GM23338 (cell line): ENCODE measurements at places on chromosomes 2 and 18.

DNA sequence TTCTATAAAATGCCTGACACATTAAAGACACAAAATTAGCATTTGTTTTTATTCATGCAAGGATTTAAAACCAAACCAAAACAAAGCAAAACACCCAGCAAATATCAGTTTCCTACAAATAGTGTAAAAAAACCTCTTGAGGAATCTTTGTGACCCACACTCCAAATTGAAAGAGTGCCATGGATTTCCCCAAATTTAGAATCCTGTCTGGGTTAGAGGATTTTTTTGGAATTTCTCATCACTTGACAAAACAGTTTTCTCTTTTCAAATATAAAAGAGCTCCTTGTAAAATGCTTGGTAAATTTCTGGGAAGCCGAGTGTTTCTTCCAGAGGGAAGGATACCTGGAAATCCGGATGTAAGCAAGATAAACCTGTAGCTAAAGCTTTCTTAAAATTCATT lies 1.7 kb upstream of the FN1 start:
- H3K27me3 ChIP-seq: no peaks in the 10 kb centered on the region
- H3K4me1 ChIP-seq: peaks cover 18% of the 10 kb centered on the region
- H3K4me3 ChIP-seq: peak overlapping the region; percentile 84
- H3K36me3 ChIP-seq: peaks cover 2% of the 10 kb centered on the region; the same call in 1 of the 2 replicates
- no peak overlapping the region for H3K27ac ChIP-seq

GRCh38 chr2:171411214-171411613 lies 22.6 kb downstream of the METTL8 start:
- no peaks in the 10 kb centered on the region for H3K36me3 ChIP-seq
- peaks cover 47% of the 10 kb centered on the region for H3K4me1 ChIP-seq
- no peak overlapping the region for H3K4me3 ChIP-seq
- no peak for DNase-seq

DNA sequence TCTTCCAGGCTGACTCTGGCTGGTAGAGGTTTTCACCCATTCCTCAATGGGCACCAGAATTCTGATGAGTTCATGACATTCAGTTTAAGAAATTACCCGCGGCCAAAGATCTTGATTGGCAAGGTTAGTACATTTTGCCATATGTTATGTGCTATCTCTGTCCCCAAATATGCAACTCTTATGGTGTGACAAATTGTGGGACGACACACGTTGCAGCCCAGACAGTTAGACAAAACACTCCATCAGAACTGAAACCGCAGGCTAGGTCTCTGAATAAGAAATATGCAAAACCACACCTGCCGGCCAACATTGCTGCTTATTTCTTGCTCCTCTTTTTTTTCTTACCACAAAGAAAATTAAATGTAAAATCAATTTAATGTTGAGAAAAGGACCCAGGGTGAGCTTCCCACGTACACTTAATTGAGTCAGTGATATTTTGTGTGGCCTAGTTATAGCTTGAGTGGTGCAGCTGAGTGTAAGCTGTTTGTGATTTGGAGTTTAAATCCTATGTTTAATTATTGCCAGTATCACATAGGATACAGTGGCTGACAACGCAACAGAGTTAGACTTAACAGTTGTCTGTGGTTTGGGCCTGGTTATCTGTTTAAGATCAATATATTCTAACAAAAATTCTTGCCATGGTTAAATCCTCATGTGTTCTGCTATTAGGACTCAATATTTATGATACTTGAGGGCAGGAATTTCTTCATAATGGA lies 35.7 kb upstream of the LTBP1 start:
- no peaks in the 10 kb centered on the region for H3K27me3 ChIP-seq
- no peaks in the 10 kb centered on the region for H3K36me3 ChIP-seq
- no peak overlapping the region for H3K27ac ChIP-seq

DNA sequence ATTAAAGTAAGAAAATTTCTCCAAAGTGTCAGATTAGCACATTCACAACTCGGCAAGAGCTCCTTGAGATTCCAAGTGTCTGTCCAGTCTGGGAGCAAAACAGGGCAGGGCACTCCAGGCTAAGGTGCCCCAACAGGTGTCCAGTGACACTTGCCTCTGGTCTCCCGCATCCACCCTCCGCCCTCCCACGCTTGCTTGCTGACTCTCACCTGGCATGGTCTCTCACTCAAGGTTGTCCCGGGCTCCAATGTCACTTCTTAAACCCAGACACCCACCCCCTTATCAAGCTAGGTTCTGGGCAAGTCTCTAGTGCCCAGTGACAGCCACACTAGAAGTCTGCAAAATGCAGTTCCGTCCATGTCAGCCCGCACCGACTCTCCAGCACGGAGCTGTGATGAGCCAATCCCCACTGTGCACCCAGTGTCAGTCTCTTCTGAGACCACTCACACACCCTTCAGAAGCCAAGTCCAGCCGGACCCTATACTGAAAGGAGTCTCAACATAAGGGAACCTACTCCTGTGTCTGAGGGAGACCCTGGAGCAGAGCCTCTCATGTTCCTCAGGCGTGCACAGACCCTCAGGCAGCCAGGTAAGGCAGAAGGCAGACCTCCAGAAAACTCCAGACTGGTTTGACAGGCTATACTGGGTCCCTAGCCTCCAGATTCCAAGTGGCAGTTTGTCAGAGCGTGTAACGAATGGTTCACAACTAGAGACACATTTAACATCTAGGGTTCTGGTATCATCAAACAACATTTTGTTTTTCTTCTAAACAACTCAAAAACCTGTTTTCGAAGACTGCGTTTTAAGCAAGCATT lies 45.6 kb downstream of the HDLBP start:
- H3K27ac ChIP-seq: no peak overlapping the region
- H3K4me1 ChIP-seq: peaks cover 16% of the 10 kb centered on the region
- H3K4me3 ChIP-seq: no peak overlapping the region
- no peak for DNase-seq
- H3K36me3 ChIP-seq: peaks cover 7% of the 10 kb centered on the region; the same call in 1 of the 2 replicates

GRCh38 chr18:56945171-56946083 lies 201.5 kb upstream of the BOD1L2 start:
- H3K27me3 ChIP-seq: no peaks in the 10 kb centered on the region
- no peak for DNase-seq
- no peak overlapping the region for H3K27ac ChIP-seq
- no peak overlapping the region for H3K4me3 ChIP-seq
- H3K4me1 ChIP-seq: no peaks in the 10 kb centered on the region

GRCh38 chr2:109218087-109218791 lies 89.2 kb downstream of the SH3RF3 start:
- H3K36me3 ChIP-seq: no peaks in the 10 kb centered on the region
- H3K4me1 ChIP-seq: no peaks in the 10 kb centered on the region
- H3K27ac ChIP-seq: no peak overlapping the region
- no peaks in the 10 kb centered on the region for H3K27me3 ChIP-seq

- H3K4me3 ChIP-seq: no peak overlapping the region
- H3K27me3 ChIP-seq: no peaks in the 10 kb centered on the region
- H3K4me1 ChIP-seq: no peaks in the 10 kb centered on the region
- no peak overlapping the region for H3K27ac ChIP-seq
Observed at GRCh38 chr2:4190548-4190947, 487.2 kb downstream of the DCDC2C start.

DNA sequence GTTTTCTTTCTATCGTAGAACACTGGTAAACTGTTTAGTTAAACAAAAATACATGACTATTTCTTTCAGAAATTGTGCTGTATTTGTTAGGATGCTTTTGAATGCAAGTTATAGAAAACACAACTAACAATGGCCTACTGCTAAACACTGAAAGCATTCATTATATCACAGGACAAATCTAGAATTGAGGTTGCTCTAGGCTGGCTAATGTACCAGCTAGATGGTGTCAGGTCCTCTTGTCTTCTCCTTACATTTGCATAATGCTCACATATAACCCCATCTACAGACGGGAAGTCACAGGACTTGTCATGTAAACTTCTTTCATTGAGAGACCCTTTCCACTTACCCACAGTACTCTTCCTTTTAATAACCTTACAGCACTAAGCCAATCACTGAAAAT lies 586.8 kb downstream of the DSC3 start:
- H3K27me3 ChIP-seq: no peaks in the 10 kb centered on the region
- H3K4me1 ChIP-seq: no peaks in the 10 kb centered on the region
- H3K36me3 ChIP-seq: no peaks in the 10 kb centered on the region
- no peak for DNase-seq

DNA sequence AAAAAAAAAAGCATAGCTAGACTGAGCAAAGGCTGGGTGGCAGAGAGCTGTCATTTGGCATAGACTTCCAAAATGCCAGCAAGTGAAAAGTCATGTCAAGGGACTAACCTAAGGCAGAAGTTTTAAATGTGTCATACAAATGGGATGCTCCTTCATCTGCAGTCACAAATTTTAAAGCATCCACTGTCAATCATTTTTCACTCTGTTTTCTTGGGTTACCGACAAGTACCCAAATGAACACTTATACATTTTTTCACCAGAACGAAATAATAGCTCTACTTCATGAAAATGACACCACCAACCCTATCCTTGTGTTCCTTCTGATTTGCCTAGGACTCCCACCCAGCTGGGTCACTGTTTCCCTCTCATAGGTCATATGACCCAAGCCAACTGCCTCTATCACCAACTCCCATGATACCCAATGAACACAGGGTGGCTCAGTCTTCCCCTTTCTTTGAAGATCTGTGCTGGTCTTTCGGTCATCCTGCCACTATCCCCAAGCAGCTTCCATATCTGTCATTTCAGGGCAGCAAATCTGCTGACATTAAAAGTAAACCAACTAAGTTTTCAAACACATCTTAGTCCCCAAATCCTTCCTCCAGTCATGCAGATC lies 21.5 kb downstream of the KLF7 start:
- peak overlapping the region; percentile 79; the same call in 1 of the 2 replicates for H3K27ac ChIP-seq
- DNase-seq: no peak
- peak overlapping the region; percentile 33; the same call in 1 of the 2 replicates for H3K4me3 ChIP-seq
- H3K27me3 ChIP-seq: no peaks in the 10 kb centered on the region

- no peaks in the 10 kb centered on the region for H3K36me3 ChIP-seq
- no peaks in the 10 kb centered on the region for H3K4me1 ChIP-seq
- no peak overlapping the region for H3K27ac ChIP-seq
- H3K27me3 ChIP-seq: no peaks in the 10 kb centered on the region
Observed at GRCh38 chr2:183951630-183952029, 646.7 kb upstream of the ZNF804A start.

- H3K4me1 ChIP-seq: no peaks in the 10 kb centered on the region
- no peaks in the 10 kb centered on the region for H3K36me3 ChIP-seq
- H3K27me3 ChIP-seq: no peaks in the 10 kb centered on the region
Observed at GRCh38 chr2:186911551-186912085, 62.6 kb upstream of the ZSWIM2 start.

DNA sequence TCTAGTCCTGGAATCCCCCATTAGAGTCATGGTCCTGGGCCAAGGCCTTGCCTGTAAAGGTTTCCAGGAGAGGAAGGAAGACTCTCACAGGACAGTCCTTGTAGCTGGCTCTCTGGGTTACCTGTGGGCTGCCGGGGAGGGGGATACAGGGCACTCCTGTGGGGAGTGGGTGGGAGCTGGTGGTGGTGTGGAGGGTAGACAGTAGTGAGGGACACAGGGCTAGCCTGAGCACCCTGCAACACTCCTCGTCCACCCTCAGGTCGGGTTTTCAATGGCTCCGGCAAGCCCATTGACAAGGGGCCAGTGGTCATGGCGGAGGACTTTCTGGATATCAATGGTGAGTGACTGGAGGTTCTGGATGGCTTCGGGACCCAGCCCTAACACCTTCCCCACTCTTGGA lies 19.7 kb upstream of the ANKRD53 start:
- no peaks in the 10 kb centered on the region for H3K36me3 ChIP-seq
- no peak overlapping the region for H3K4me3 ChIP-seq
- H3K27ac ChIP-seq: no peak overlapping the region
- H3K4me1 ChIP-seq: no peaks in the 10 kb centered on the region

- H3K27me3 ChIP-seq: peaks cover 20% of the 10 kb centered on the region
- no peak within 1 kb of the TSS for H3K27ac ChIP-seq
- no peaks in the 10 kb centered on the region for H3K36me3 ChIP-seq
- H3K4me1 ChIP-seq: peaks cover 46% of the 10 kb centered on the region
Observed at GRCh38 chr2:42493468-42494354, at the start of gene KCNG3. Gene KCNG3, minus strand, starts transcription at chr2:42493982. Its CDS starts 481 bp downstream, at chr2:42493501.

DNA sequence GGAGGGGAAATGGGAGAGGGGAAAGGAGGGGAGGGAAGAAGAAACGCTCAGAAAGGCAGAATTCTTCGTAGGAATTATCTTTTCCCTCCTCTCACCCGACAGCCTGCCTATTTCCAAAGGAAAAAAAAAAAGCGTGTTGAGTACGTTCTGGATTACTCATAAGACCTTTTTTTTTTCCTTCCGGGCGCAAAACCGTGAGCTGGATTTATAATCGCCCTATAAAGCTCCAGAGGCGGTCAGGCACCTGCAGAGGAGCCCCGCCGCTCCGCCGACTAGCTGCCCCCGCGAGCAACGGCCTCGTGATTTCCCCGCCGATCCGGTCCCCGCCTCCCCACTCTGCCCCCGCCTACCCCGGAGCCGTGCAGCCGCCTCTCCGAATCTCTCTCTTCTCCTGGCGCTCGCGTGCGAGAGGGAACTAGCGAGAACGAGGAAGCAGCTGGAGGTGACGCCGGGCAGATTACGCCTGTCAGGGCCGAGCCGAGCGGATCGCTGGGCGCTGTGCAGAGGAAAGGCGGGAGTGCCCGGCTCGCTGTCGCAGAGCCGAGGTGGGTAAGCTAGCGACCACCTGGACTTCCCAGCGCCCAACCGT lies at the start of gene GAD1:
GAD1 (plus strand) TSS at position 384 of the 589 bp plus-strand sequence. CDS start 1,705 bp downstream, outside the sequence.
- H3K36me3 ChIP-seq: no peaks in the 10 kb centered on the region
- peak; percentile 78 for DNase-seq
- H3K27me3 ChIP-seq: peaks cover 88% of the 10 kb centered on the region
- peak within 1 kb of the TSS; percentile 63 for H3K4me3 ChIP-seq
- peaks cover 60% of the 10 kb centered on the region for H3K4me1 ChIP-seq

- no peaks in the 10 kb centered on the region for H3K27me3 ChIP-seq
- H3K4me3 ChIP-seq: no peak overlapping the region
- no peaks in the 10 kb centered on the region for H3K4me1 ChIP-seq
- DNase-seq: no peak
Observed at GRCh38 chr2:132991471-132992045, 321.6 kb upstream of the LYPD1 start.

GRCh38 chr18:79548077-79548450 lies 131.5 kb upstream of the CTDP1 start:
- no peak overlapping the region for H3K27ac ChIP-seq
- no peaks in the 10 kb centered on the region for H3K4me1 ChIP-seq
- no peaks in the 10 kb centered on the region for H3K36me3 ChIP-seq
- no peaks in the 10 kb centered on the region for H3K27me3 ChIP-seq
- no peak overlapping the region for H3K4me3 ChIP-seq

- no peak overlapping the region for H3K4me3 ChIP-seq
- DNase-seq: no peak
- H3K4me1 ChIP-seq: no peaks in the 10 kb centered on the region; the same call in 1 of the 2 replicates
- H3K27me3 ChIP-seq: no peaks in the 10 kb centered on the region
- H3K27ac ChIP-seq: no peak overlapping the region
Observed at GRCh38 chr18:70028734-70029133, 81.1 kb upstream of the CD226 start.

DNA sequence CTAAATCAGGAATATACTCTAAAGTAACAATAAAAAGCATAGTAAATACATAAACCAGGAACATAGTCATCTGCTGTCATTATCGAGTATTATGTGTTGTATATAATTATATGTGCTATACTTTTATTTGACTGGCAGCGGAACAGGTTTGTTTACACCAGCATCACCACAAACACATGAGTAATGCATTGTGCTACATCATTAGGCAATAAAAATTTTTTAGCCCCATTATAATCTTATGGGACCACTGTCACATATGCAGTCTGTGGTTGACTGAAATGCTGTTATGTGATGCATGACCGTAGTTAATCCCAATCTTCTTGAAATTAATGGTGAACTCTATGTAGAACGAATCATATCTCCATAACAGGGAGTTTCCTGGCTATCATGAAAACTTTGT lies 136.7 kb upstream of the ZFP36L2 start:
- no peak overlapping the region for H3K27ac ChIP-seq
- H3K4me1 ChIP-seq: peaks cover 7% of the 10 kb centered on the region; the same call in 1 of the 2 replicates
- no peak for DNase-seq
- H3K27me3 ChIP-seq: no peaks in the 10 kb centered on the region
- H3K36me3 ChIP-seq: no peaks in the 10 kb centered on the region
